ENCODE measurements at places on chromosomes 6 and 20.

GRCh38 chr20:50959543-50960126 is 1.0 kb downstream of the MOCS3 start:
- H3K36me3 ChIP-seq: peaks cover 17% of the 10 kb centered on the region
- peak overlapping the region; percentile 92 for H3K27ac ChIP-seq
- peak overlapping the region; percentile 99 for H3K4me3 ChIP-seq
- DNase-seq: no peak
- H3K4me1 ChIP-seq: peaks cover 44% of the 10 kb centered on the region

- peaks cover 66% of the 10 kb centered on the region for H3K4me1 ChIP-seq
- DNase-seq: no peak
- peaks cover 19% of the 10 kb centered on the region for H3K36me3 ChIP-seq
- peak overlapping the region; percentile 77 for H3K4me3 ChIP-seq
Observed at GRCh38 chr20:835608-836045, 2.1 kb downstream of the FAM110A start.

DNA sequence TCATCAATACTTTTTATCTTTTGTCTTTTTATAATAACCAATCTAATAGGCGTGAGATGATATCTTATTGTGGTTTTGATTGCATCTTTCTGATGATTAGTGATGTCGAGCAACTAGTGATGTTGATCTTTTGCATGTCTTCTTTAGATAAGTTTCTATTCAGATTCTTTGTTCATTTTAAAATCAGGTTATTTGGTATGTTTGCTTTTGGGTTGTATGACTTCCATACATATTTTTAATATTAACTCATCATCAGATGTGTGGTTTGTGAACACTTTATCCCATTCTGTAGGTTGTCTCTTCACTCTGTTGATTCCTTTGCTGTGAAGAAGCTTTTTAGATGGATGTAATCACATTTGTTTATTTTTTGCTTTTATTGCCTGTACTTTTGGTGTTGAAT is 295.8 kb downstream of the BCKDHB start:
- H3K27me3 ChIP-seq: no peaks in the 10 kb centered on the region
- H3K4me3 ChIP-seq: no peak overlapping the region
- no peaks in the 10 kb centered on the region for H3K4me1 ChIP-seq

DNA sequence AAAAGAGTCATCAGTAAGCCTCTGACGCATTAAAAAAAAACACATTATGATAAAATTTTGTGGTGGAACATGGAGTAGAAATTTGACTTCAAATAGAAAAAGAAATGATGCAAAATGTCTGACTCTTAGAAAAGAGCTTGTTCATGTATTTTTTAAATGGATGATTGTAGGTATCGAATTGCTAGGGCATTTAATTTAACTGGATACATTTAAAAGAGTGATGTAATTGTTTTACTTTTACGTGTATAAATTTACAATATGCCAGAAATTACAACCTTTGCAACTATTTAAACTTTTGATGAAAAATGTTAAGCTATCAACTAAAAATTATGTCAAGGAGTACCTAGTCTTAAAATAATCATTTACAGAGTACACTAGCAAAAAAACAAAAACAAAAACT is 4.5 kb upstream of the SDC4 start:
- peaks cover 1% of the 10 kb centered on the region for H3K36me3 ChIP-seq
- H3K4me3 ChIP-seq: no peak overlapping the region
- no peaks in the 10 kb centered on the region for H3K27me3 ChIP-seq

DNA sequence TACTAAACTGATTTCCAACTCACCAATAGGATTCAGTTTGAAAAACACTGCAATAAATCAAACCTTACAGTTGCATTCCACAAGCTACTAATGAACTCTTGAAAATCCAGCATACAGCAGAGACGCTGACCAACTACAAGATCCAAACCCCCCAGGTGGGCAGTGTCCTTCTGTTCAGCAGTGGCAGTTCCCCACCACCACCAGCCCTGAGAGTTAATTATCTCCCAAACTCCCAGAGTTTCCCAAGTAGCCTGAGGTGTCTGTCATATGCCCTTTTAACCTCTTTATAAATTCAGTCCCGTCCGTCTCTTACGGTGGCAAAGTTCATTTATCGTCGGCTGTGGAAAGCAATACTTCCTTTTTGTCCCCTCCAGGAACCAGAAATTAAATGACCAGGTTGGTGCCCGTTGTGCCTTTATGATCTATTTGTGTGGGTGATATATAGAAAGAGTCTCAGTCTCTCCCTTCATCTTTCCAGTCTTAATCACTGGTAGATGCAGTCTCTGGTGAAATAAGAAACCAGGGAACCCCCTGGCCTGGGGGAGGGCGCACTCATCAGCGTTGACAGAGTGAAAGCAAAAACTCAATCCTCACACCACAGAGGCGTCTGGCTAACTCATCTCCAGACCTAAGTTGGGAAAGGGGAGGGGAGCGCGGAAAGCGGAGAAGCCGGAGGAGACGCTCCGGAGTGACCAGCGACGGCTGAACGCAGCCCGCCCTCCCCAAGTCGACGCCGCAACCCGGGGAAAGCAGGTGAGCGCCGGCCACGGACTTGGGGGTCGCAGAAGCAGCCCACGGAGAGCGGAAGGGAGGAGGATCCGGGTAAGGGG is 717 bp downstream of the MRPL14 start:
- H3K4me3 ChIP-seq: peak overlapping the region; percentile 90
- DNase-seq: peak; percentile 71
- H3K36me3 ChIP-seq: peaks cover 25% of the 10 kb centered on the region
- H3K27me3 ChIP-seq: no peaks in the 10 kb centered on the region
- H3K27ac ChIP-seq: peak overlapping the region; percentile 94

DNA sequence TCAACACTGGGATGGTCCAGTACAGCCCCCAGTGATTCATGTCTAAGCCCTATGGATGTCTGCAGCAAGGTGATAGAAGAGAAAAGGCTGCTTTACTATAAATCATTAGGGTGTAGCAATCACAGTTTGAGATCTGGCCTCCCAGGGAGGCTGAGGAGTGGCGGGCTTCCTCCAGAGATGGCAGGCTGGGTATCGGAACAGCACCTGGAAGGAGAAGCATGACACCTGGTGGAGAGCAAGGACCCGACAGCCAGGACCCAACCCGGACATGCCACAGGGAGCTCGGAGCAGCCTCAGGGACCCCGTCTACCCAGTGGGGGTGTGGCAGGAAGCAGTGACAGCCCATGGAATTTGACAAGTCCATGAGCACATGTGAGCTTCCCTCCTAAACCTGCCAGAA is 114.8 kb upstream of the CD93 start:
- no peak for DNase-seq
- no peak overlapping the region for H3K4me3 ChIP-seq
- no peak overlapping the region for H3K27ac ChIP-seq
- no peaks in the 10 kb centered on the region for H3K4me1 ChIP-seq
- peaks cover 10% of the 10 kb centered on the region for H3K27me3 ChIP-seq
- H3K36me3 ChIP-seq: no peaks in the 10 kb centered on the region

DNA sequence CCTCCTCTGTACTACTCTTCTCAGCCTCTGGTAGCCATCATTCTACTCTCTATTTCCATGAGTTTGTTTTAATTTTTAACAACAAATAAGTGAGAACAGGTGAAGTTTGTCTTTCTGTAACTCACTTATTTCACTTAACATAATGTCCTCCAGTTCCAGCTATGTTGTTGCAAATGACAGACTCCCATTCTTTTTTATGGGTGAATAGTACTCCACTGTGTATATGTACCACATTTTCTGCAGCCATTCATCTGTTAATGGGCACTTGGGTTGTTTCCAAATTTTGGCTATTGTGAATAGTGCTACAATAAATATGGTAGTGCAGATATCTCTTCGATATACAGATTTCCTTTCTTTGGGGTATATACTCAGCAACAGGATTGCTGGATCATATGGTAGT is 73.7 kb upstream of the TNFRSF21 start:
- H3K36me3 ChIP-seq: no peaks in the 10 kb centered on the region
- H3K4me3 ChIP-seq: no peak overlapping the region
- H3K27me3 ChIP-seq: no peaks in the 10 kb centered on the region
- no peak for DNase-seq
- H3K4me1 ChIP-seq: no peaks in the 10 kb centered on the region
- no peak overlapping the region for H3K27ac ChIP-seq

- peak overlapping the region; percentile 91 for H3K4me3 ChIP-seq
- DNase-seq: no peak
- peaks cover 27% of the 10 kb centered on the region for H3K4me1 ChIP-seq
Observed at GRCh38 chr20:36744764-36745191, 1.1 kb downstream of the NDRG3 start.

DNA sequence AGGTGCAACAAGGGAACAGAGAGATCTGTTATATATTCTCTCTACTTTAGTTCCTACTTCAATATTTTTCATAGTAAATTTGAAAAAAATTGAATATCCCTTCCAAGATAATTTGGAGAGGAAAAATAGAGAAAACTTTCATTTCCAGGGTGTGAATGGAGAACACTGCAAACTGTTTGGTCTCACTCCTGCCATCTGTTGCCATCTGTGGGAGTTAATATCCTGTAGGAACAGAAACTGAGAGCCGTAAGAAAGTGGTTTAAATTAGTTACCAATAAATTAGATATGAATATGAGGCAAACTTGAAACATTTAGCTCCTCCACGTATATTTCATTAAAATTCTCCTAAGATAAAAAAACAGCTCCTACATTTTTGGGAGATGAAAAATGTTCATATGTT is 4.2 kb downstream of the ZNF337 start:
- no peaks in the 10 kb centered on the region for H3K27me3 ChIP-seq
- DNase-seq: no peak
- H3K4me1 ChIP-seq: peaks cover 17% of the 10 kb centered on the region

- no peak for DNase-seq
- peaks cover 40% of the 10 kb centered on the region for H3K27me3 ChIP-seq
- H3K27ac ChIP-seq: no peak overlapping the region
- H3K4me1 ChIP-seq: peaks cover 13% of the 10 kb centered on the region
- H3K4me3 ChIP-seq: peak overlapping the region; percentile 37
- H3K36me3 ChIP-seq: no peaks in the 10 kb centered on the region
Observed at GRCh38 chr20:63831993-63832686, 1.1 kb upstream of the ZBTB46 start.

- H3K27ac ChIP-seq: no peak overlapping the region
- no peaks in the 10 kb centered on the region for H3K27me3 ChIP-seq
- DNase-seq: no peak
- peaks cover 38% of the 10 kb centered on the region for H3K36me3 ChIP-seq
Observed at GRCh38 chr6:30196376-30196775, 16.8 kb downstream of the TRIM26 start.

DNA sequence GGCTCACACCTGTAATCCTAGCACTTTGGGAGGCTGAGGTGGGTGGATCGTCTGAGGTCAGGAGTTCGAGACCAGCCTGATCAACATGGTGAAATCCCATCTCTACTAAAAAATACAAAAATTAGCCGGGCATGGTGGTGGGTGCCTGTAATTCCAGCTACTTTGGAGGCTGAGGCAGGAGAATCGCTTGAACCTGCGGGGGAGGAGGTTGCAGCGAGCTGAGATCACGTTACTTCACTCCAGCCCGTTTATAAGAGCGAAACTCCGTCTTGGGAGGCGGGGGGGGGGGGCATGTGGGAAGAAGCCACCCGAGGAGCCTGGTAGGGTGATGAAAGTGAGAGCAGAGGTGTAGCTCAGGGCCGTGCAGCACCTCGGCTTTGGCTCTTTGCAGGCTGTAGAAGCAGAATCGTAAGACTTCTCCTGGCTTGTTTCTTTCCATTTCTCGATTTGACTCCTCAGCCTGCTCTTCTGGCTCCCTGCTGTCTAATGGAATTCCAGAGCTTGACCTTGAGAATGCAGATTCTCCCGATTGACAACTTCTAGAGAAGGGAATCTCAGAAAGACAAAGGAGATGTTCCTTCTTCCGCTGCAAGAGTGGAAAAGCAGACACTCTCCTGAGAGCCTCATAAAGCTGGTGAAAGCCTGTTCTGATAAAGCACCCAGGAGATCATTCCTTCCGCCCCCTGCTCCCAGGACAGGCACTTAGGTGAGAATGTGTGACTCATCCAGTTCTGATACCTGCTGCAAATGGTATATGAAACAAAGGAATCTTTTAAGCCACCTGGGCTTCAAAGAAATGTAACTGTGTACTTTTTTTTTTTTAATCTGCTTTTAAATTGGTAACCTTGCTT is 26.0 kb upstream of the PPP1R16B start:
- no peak overlapping the region for H3K27ac ChIP-seq
- no peak overlapping the region for H3K4me3 ChIP-seq
- DNase-seq: no peak
- H3K36me3 ChIP-seq: peaks cover 7% of the 10 kb centered on the region
- peaks cover 2% of the 10 kb centered on the region for H3K27me3 ChIP-seq
- H3K4me1 ChIP-seq: peaks cover 26% of the 10 kb centered on the region

- no peaks in the 10 kb centered on the region for H3K4me1 ChIP-seq
- H3K36me3 ChIP-seq: no peaks in the 10 kb centered on the region
- no peak for DNase-seq
- H3K27ac ChIP-seq: no peak overlapping the region
- H3K4me3 ChIP-seq: no peak overlapping the region
Observed at GRCh38 chr6:24064832-24065231, 61.2 kb upstream of the NRSN1 start.

DNA sequence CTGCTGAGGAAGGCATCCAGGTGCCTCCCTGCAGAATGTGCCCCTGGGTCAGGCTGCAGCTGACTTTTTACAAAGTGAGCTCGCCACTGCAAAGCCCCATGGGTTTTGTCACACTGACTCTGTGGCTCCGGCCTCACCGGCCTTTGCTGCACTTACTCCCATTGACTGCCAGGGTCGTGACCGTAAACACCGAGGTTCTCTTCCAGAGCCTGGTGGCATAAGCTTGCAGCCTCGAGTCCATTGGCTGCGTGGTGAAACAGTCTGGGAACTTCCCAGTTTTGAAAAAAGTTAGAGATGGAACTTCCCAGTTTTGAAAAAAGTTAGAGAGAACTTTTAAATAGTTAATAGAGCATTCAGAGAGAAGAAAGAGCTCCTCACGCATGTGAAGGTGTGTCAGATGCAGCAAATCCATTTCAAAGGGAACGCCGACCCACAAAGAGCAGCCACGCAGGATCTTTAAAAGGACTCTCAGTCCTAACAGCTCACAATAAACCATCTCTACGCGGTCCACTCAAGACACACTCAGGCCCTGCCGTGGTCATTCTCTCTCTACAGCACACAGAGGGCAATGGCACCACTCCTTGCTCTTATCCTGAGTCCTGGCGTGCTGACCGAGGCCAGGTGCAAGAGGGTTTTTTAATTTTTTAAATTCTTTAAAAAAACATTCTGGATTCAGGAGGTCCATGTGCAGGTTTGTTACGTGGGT is 12.8 kb downstream of the RAMACL start:
- peaks cover 3% of the 10 kb centered on the region for H3K27me3 ChIP-seq
- H3K4me3 ChIP-seq: no peak overlapping the region
- peaks cover 5% of the 10 kb centered on the region for H3K36me3 ChIP-seq
- H3K4me1 ChIP-seq: no peaks in the 10 kb centered on the region
- no peak overlapping the region for H3K27ac ChIP-seq
- no peak for DNase-seq

GRCh38 chr6:570825-571224 is 86.1 kb downstream of the HUS1B start:
- H3K4me3 ChIP-seq: no peak overlapping the region
- peak overlapping the region; percentile 26 for H3K27ac ChIP-seq
- peaks cover 29% of the 10 kb centered on the region for H3K4me1 ChIP-seq
- no peak for DNase-seq

DNA sequence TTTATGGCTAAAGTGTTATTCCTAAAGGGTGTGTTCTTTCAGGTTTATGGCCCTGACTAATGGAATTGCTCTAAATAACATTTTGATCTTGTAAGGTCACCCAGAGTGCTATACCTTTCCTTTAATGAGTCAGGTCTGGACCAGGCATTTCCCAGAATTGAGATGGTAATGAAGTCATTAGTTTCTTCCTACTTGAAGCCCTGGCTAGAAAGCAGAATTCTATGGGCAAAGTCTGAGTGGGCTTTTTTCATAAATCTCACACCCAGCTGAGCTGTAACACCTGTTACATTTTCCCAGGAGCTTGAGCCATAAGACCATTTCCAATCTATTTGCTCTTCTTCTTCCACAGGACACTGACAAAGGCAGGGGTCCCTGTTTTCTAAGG is 122.0 kb upstream of the ID4 start:
- no peak overlapping the region for H3K27ac ChIP-seq
- no peaks in the 10 kb centered on the region for H3K4me1 ChIP-seq
- H3K4me3 ChIP-seq: no peak overlapping the region
- no peak for DNase-seq

Data from activated T-helper 1 cell treated with anti-CD3 and anti-CD28 coated beads, Interleukin-12 subunit alpha, Interleukin-12 subunit beta, Interleukin-2, Interleukin-4 antibody, amounts not matched to agents 30 ng/mL and 10 ng/mL and 1 ng/mL, durations not matched to agents 14 hours and 24 hours and 36 hours (primary cell).